ENCODE measurements at places on chromosomes 11 and 22.

- DNase-seq: no peak
Observed at GRCh38 chr11:100630898-100631297, 56.2 kb upstream of the ARHGAP42 start.

- no peak for DNase-seq
Observed at GRCh38 chr22:42791721-42792452, 65.2 kb downstream of the ARFGAP3 start.

DNA sequence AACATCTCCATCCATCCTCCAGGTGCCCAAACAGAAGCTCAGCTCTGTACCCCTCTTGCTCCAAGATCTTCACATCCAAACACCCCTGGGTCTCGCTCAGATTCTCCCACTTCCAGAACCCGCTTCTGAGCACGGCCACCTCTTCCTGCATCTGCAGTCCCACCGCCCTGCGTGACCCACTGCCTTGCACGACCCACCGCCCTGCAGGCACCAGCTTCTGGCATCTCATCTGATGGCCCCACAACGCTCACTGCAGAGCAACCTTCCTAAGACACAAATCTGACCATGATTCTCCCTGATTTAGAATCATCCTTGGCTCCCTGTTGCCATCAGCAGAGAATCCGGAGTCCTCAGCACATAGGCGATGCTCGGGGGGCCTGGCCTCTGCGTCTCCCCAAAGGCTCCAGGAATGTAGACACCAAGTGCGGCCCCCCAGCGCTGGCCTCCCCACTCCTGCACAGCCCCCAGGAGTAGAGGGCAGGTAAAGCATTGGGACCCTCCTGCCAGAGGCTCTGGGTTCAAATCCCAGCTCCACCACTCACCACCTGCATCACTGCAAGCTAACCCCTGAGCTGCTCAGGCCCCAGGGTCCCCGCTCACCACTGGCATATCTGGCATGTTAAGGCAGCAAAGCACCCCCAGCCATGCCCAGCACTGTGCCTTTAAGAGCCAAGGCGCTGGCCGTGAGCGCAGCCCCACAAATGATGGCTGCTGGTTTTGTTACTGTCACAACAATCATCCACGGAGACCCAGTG is 459.3 kb downstream of the BRD1 start:
- DNase-seq: no peak

- DNase-seq: no peak
Observed at GRCh38 chr11:100908746-100909145, 220.9 kb downstream of the PGR start.

- DNase-seq: no peak
Observed at GRCh38 chr11:111916768-111917167, 1.9 kb upstream of the C11orf52 start.

DNA sequence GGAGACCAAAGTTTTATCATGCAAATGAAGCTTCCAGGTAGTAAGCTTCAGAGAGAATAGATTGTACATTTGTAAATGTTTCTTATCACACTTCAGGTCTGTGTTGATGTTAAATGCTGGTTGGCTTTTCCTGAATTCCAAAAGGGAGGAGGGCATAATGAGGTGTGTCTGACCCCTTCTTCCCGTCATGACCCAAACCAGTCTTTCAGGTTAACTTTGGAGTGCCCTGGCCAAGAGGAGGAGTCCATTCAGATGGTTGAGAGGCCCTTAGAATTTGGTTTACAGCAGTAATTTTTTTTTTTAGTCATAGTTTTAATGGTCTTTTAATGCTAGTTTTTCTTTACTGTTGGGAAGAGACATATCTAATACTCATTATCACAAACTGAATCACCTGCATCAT is 2.5 kb downstream of the OR6X1 start:
- no peak for DNase-seq

- no peak for DNase-seq
Observed at GRCh38 chr11:5223686-5224085, 3.2 kb downstream of the HBB start.

GRCh38 chr11:75193271-75193670 is 42.4 kb downstream of the SLCO2B1 start:
- DNase-seq: no peak

DNA sequence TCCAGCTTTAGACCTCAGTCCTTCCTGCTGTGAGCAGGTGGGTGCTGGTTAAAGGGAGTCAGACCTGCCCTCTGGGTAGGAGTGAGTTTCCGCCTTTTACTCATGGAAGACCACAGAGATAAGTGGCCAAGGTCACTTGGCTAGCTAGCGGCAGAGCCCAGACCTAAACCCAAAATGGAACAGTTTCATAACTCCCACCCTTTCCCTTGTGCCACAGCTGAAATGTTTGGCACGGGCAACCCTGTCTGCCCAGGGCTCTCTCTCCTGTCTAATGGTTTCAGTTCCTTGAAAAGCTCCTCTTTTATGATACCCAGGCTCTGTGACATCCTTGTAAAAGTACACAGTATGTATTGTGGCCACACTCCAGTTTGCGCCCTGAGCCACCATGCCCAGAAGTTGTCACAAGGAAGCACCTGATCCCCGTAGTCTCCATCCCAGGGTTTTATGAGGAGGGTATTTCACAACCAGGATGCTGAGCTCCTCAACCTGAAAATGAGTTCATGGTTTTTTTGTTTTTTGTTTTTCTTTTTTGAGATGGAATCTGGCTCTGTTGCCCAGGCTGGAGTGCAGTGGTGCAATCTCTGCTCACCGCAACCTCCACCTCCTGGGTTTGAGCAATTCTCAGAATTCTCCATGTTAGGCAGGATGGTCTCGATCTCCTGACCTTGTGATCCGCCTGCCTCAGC is 5.1 kb downstream of the MB start:
- DNase-seq: no peak

- DNase-seq: no peak
Observed at GRCh38 chr11:40567392-40567791, 892.1 kb downstream of the LRRC4C start.
